ENCODE measurements at places on chromosomes 3 and 15. TPM values are rescaled to one million over a fixed set of nuclear protein-coding genes. Genes with fewer than 3 reads are reported as not detected.

TMEM108 gene
- total RNA-seq, result not detected

ATP10A gene
- total RNA-seq, result 4.9 TPM

PSTPIP1 gene
- 1.1 TPM for total RNA-seq

PLCH1 gene
- total RNA-seq, result 0.06 TPM

Measured in aortic smooth muscle cell (primary cell).